ENCODE measurements at places on chromosomes 4 and X.

- peak; percentile 17 for DNase-seq
Observed at GRCh38 chr4:106594291-106594952, 225.8 kb upstream of the GIMD1 start.

DNA sequence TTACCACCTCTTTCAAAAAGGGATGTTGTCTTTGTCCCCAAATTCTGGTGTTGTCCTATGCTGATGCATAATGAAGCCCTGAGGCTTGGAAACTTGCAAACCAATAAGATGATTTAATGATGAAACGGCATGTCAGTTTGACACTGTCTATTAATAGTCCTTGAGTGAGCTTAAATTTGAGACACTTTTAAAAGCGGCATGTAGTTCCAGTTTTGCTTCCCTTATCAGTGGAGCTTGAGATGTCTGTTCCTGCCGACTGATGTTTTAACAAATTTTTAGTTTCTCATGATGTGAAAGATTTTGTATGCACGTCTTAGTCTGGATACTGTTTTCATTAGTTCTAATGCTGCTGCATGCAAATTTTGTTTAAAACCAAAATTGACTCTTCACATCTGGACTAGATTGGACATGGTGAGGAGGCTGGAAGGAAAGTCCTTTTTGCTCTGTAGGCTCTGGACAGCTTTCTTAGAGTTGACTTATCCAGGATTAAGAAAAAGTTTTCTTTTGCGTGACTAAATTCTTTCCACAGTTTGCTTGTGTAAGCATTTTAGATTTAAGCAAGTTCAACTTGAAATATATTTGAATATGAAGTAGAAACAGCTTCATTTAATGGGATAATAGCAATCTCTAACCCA, 11.7 kb downstream of the C1GALT1C1 start:
- DNase-seq, result peak; percentile 51

DNA sequence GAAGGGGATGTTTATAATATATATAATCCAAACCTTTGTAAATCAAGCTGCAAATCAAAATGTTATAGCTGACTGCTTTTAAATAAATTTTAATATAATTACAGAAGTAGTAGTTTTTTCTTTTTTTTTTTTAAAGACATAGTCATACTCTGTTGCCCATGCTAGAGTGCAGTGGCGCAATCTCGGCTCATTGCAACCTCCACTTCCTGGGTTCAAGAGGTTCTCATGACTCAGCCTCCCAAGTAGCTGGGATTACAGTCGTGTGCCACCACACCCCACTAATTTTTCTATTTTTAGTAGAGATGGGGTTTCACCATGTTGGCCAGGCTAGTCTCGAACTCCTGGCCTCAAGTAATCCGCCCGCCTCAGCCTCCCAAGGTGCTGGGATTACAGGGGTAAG, 178.7 kb downstream of the FBXW7 start:
- DNase-seq, result peak; percentile 50

DNA sequence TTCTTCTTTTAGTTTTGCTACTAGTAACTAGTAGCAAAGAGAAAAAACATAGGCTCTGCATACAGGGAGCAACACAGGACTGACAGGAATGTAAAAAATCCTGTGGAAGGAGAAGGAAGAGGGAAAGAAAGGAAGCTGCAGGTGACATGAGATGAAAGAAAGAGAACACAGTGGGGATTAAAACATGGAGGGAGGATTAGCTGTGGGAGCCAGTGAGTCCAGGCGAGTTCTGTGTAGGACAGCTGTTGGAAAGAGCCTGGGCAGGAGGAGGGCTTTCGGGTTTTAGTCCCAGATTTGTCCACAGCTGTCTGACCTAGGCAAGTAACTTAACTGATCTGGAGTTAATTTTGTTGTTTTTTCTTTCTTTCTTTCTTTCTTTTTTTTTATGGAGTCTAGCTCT, 21.6 kb downstream of the CCNG2 start:
- DNase-seq, result no peak

- peak; percentile 60 for DNase-seq
Observed at GRCh38 chr4:164977243-164978164, at the start of gene TRIM61. Gene TRIM61, minus strand, starts transcription at chr4:164977657. Its CDS starts 7,655 bp downstream, at chr4:164970002.

DNA sequence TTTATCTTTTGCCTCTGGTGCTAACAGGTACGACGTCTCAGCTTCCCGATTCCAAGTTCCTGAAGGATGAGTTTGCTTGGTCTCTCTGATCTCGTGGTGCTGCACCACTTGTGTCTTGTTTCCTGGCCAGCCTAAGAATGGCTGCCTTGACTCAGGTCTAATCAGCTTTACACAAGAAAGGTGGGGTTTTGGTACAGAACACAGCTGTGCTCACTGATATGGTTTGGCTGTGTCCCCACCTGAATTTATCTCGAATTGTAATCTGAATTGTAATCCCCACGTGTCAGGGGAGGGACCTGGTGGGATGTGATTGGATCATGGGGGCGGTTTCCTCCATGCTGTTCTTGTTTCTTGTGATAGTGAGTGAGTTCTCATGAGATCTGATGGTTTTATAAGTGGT, 305.3 kb upstream of the NOCT start:
- no peak for DNase-seq

DNA sequence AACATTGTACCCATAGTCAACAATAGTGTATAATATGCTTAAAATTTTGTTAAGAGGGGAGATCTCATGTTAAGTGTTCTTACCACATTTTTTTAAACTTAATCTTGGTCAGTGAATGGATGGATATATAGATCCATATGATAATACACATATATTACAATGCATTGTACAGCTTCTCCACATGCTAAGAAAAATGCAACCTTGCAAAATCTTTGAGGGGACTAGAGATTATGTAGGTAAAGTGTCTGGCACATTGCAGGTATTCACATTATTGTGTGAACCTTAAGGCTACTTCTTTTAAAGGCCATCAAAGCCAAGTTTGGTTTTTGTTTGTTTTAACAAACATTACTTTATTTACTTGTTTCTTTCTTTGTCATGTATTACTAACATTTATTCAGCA, 10.4 kb upstream of the GPC3 start:
- no peak for DNase-seq

DNA sequence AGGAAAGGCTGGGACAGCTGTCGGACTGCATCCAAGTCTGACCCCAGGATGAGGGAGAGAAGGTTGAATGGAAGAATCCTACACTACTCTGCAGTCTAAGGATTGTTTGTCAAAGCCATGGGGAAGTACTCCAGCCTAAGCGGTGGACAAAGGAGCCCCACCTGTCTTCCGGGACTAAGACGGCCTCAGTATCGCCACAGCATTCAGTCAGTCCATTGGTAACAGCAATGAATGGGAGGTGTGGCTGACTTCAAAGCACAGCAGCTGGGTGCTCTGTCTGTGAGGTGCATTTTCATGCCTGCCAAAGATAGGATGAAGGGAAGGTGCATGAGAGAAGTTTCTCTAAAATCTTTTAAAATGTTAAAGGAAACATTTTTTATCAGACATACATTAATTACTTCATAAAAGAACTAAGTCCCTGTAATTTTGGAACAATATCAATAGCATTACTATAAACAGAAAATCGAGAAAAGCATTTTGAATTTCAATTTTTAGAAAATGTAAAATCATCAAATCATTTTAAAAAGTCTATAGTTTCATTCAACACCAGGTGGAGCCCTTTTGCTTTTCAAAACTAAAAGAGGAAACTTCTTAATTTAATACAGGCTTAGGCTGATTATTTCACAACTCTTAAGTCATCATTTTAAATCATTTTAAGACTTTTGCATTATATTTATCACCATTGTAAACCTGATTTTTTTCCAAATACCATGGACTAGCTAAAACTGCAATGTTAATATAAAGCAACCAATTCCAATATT, 27.6 kb upstream of the INTU start:
- peak; percentile 58 for DNase-seq

- no peak for DNase-seq
Observed at GRCh38 chr4:40214038-40214437, 17.2 kb downstream of the RHOH start.

DNA sequence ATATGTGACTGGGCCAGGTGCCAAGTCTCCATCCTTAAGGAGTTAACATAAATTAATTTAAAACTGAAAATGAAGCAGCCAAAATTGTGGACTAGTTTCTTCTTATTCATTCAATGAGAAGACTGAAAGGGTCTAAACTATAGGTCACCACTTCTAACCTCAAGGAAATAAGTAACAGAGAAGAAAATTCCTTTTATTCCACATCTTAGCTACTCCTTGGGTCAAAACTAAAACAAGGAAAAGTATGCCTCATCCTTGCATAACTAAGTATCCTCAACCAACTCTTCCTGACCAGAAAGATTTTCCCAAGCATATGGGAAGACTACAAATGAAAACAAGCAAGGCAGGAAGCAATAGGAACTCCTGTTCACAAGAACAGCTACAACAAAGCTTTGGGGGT, 71.2 kb downstream of the ZNF827 start:
- DNase-seq, result peak; percentile 38

DNA sequence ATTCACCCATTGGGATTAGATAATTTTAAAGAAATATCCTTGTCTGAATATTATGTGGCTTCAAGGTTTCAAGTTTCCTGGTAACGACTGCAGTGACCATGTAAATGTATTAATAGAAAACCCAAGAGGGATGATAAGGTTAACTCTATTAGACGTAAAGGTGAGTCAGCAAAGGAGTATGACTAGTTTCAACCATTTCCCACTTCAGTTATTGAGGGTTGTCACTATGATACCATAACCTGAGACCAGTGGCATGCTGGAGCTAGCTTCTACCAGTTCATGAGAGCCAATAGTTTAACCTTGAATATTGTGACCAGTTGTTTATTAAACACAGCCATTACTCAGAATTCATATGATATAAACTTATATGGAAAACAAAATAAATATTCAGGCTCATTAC, 270.1 kb downstream of the TMA16 start:
- DNase-seq, result no peak

DNA sequence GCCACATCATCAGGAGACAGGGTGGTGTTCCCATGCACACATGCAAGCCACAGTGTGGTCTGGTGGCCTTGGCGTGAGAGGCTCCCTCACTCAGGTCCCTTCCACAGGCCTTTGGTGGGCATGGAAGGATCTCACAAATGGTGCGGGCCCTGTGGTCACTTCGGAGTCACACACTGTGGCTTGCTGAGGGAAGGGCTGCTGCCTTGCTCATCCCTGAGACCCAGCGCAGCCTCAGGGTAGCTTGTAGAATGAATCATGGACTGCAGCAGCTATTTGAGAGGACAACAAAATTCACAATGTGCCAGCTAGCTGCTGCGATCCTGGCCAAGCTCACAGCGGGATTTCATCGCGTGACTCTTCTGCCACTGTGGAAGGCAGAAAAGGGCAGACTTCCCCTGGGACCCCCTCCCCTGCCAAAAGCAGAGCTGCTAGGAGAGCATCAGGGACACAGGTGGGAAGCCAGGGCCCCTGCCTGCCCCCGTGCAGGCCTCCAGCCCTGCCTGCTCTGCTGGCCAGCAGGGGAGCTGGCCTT, 106.4 kb downstream of the ABLIM2 start:
- DNase-seq, result no peak

DNA sequence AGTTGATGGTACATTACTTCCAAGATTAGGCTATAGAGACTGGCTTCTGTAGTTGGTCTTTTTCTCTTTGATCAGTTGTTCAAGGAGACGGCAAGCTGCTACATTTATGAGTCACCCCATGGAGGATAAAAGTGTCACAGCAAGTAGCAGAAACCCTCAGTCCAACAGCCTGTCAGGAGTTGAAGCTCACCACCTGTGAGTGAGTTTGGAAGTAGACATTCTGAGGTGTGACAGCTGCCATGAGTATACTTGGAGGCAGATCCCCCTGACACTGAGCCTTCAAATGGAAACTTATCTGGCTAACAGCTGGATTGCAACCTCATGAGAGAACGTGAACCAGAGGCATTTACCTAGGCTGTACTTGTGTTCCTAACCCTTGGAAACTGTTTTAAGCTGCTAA, 68.0 kb downstream of the CCNG2 start:
- DNase-seq, result no peak

All from AG10803 (cell line).